ENCODE measurements at places on chromosomes 11 and 22.

DNA sequence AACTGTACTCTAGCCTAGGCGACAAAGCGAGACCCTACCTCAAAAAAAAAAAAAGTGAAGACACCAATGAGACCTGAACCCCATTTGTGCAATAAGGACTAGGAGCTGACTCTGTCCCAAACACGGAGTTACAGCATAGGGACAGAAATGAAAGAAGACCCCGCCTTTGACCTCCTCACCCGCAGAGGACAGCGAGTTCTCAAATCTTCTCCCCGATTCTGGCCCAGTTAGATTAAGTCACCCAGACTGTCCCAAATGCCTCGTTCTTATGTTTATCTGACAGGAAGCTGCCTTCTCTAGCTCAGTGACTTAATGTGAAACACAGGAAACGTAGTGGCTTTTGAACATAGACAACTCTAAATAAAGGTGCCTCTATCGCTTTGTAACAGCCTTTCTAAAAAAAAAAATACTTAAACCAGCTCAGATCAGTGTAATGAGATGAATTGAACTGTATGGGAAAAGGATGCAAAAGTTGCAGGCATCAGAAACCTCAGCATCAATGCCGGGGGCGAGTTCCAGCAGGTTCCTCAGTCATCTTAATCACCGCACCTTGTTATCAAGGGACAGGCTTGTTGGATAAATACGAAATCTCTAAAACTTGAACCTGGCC, 10.6 kb downstream of the MYH9 start:
- DNase-seq, result no peak

DNA sequence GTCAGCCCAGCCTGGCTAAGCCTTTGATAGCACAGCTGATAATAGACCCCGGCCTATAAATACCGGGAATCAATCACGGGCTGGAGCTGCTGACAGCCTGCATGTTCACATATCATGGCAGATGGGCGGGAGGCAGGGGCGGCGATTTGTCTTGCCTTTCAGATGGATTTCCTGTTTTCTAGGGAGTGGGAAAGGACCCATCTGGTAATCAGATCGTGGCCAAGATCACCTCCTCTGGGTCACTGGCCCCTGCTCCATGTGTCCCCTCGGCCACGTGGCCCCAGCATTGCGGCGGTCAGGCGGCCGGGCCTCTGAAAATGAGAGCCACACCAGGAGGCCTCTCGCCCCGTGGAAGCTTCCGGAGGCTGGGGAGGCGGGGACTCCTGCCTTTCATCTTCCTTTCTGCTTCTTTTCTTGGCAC, 36.6 kb downstream of the SMIM38 start:
- no peak for DNase-seq

- DNase-seq, result peak; percentile 98
Measured at GRCh38 chr22:49917974-49918910, at the start of the genes ALG12 and CRELD2. Gene ALG12, minus strand, starts transcription at chr22:49918438. Its CDS starts 4,673 bp downstream, at chr22:49913765. Gene CRELD2, plus strand, starts transcription at chr22:49918634. Its CDS starts 136 bp downstream, at chr22:49918770.

GRCh38 chr11:116786966-116787365, 857 bp downstream of the ZPR1 start:
- DNase-seq, result no peak

DNA sequence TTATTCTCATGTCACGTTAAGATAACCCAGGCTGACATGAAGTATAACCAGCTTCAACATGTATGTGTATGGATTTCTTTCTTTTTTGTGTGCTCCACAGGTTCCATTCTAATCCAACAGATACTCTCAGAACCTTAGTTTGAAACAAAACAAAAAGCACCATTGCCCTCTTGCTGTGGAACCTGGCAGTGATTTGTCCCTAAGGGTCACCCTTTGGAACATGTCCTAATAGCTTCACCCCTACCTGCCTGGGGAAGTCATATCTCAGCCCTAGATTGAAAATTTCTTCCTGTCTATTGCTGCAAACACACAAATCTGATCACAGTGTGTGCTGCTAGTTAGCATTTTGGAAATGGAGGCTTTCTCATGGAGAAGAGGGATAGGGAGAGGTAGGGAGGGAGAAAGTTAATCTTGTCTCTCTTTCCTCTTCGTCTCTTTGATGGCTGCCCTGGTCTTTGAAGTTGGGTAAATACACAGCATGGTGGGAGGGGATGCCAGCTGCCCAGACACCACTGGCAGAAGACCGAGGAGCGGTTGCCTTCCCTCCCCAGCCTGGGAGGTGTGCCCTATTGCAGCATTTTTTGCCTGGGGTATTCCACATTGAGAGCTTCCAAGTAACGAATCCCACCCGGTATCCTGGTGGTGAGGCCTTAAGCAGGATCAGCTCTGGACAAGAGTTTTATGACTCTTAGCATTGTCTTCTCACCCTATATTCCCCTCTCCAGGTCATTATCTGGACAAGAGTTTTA, 11.6 kb upstream of the CADM1 start:
- no peak for DNase-seq

DNA sequence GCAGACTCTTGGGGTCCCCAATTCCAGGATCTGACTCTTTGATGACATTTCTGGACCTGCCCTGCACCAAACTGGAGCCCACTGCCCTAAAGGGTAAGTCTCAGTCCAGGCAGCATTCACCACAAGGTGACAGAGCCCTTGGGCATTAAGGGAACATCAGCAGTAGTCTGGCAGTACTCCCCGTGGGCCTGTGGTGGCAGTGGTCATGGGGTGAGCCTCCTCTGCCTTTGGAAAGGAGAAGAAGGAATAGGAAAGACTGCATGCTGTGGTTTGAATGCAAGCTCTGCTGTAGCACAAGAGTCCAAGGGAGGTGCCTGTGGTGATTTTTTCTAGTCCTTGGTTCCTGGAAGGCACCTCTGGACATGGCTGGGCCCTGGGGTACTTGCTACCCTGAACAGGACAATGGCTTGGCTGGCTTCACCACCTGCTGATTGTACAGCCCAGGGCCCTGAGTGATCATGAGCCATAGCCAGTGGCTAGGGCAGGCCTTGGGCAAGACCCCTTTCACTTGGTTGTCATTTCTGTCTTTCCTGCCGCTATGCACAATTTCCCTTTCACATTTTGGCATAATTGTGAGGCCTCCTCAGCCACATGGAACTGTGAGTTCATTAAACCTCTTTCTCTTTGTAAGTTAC, 160.7 kb upstream of the GRIA4 start:
- no peak for DNase-seq

DNA sequence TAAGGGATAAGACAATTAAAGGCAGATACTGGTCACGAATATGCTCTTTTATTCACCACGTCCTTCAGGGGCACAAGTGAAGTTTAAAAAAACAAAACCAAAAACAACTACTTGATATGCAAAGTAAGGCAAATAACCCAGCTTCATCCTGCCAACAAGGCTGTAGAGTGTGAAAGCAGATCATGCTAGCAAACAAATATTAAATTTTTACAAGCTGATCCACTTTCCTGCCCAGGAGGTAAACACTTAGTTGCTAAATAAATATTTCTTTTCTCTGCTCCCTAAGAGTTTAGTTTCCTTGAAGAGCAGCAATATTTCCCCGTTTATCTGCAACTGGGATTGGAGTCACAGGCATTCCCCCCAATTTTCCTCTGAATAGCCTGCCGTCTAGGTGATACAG, 300.2 kb downstream of the LARGE1 start:
- DNase-seq, result no peak

- no peak for DNase-seq
Measured at GRCh38 chr11:32059686-32060462, 31.0 kb upstream of the RCN1 start.

DNA sequence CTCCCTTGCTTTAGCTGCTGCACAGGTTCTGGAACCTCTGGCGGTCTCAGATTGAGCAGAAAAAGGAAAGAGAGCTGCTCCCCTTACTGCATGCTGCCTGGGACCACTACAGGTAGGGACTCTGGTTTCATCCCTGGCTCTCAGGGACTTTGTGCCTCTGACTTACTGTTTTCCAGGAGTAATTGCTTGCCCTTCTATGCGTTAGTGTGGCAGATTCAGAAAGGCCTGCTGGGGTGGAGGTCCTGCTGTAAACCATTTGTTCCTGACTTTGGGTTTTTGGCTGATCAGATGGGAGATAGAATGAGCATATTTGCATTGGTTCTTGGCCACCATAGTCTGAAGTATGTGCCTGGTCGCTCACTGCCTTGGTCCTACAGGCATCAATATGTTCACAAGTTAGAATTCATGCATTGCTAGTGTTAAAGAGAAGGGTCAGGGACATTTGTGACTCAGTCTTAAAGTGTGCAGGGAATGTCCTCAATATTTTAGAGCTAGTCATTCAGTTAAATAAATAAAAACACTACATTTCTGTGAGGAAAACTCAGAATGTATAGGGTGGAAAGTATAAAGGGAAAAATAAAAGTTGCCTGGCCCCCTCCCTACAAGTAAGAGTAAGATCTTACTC, 78.0 kb downstream of the PISD start:
- no peak for DNase-seq
